ENCODE measurements at places on chromosomes 2 and 18.

- DNase-seq: no peak
Measured at GRCh38 chr2:158810731-158811460, 15.8 kb downstream of the DAPL1 start.

- no peak for DNase-seq
Measured at GRCh38 chr2:236717729-236718128, 148.1 kb downstream of the ACKR3 start.

GRCh38 chr2:8600456-8600855 is 81.4 kb upstream of the ID2 start:
- no peak for DNase-seq

- no peak for DNase-seq
Measured at GRCh38 chr18:13231151-13231550, 12.6 kb downstream of the LDLRAD4 start.

DNA sequence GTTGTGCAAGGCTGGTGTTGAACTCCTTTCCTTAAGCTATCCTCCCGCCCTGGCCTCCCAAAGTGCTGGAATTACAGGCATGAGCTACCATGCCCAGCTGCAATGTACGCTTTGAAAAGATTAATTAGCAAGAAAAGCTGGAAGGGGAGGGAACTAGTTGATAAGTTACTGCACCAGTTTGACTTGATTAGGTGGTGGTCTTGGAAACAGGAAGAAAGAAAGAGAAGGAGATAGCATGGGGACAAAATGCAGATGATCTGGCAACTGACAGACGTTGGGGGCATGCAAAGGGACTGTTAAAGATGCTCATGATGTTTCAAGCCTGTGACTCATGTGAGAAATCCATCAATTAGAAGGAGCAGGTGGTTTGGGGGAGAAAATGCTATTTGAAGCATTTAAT is 68.6 kb downstream of the PLEKHM3 start:
- DNase-seq: no peak

DNA sequence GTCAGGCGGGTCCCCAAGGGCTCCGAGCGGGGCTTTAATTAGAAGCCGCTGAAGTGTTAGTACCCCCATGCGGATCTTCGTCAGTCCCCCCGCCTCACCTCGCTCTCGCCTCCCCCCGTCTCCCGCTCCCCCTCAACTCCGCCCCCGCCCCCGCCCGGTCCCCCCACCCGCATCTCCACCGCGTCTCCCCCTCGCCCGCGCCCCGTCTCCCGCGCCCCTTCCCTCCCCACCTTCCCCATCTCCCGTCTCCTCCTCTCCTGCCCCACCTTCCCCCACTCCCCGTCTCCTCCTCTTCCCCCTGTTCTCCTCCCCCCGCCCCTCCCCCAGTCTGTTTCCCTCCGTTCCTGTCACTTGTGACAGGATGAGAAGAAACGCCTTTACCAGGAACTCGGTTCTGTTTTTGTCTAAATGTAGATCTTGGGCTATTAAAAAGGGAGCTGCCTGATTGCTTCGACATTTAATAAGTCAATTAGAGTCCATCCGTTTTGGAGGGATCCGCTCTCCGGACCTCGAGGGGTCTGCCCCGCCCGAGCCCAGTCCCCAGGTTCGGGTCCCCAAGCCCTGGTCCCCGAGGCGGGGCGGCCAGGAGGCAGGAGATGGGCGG is 969 bp upstream of the ALKAL2 start:
- no peak for DNase-seq

GRCh38 chr18:51391731-51392130 is 194.2 kb upstream of the MEX3C start:
- no peak for DNase-seq

- DNase-seq: no peak
Measured at GRCh38 chr2:233114421-233114861, 54.3 kb downstream of the INPP5D start.

- no peak for DNase-seq
Measured at GRCh38 chr2:119181791-119182445, 23.4 kb upstream of the C1QL2 start.

DNA sequence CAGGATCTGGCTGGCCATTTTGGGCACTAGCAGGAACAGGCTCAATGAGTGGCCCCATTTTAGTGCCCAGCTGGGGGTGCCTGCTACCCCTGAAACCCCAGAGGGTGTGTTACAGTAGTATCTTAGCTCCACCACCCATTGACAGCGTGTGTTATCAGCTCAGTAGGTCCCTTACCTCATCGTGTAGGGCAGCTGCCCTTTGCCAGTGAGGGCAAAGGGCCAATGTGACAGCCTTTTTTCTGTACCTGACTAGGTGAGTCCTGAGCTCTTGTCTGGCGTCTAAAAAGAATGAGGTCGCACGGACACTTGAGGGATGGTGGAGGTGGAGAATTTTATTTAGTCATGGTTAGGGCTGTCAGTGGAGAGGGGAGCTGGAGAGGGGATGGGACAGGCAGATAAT is 462.2 kb downstream of the PIK3C3 start:
- DNase-seq: no peak

GRCh38 chr2:128473175-128474035 is 154.7 kb upstream of the HS6ST1 start:
- DNase-seq: no peak

- no peak for DNase-seq
Measured at GRCh38 chr2:155871940-155872339, 460.6 kb downstream of the NR4A2 start.

GRCh38 chr18:60984510-60984909 is 348.7 kb upstream of the CDH20 start:
- no peak for DNase-seq

DNA sequence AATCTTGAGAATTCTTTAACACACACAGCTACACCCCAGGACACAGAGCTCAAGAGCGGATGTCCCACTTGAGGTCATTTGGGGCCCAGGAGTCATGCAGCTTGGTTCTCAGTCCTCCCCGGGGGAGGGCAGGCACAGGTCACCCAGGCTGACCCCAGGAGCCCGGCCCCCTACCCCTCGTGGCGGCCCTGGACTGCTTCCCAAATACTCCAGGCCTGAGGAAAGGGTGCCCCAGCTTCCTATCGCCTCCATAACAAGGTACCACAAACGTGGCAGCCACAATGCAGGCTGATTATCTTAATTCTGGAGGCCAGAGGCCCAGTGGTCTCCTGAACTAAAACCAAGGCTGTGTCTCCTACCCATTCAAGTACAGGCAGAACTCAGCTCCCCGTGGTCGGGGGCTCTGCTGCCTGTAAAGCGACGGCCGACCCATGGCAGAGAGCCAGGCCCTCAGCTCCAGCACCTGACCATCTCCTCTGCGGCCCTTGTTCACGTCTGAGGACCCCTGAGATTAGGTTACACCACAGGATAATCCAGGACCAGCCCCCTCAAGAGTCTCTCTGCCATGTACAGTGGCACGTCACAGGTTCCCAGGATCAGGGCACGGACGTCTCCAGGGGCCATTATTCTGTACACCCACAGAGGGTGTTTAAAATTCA is 10.5 kb downstream of the SLC66A2 start:
- DNase-seq: no peak

- no peak for DNase-seq
Measured at GRCh38 chr2:136081582-136082210, 36.3 kb downstream of the CXCR4 start.

GRCh38 chr2:185531721-185532120 is 206.9 kb upstream of the FSIP2 start:
- no peak for DNase-seq

- DNase-seq: no peak
Measured at GRCh38 chr2:206970589-206971360, 31.5 kb downstream of the CPO start.

DNA sequence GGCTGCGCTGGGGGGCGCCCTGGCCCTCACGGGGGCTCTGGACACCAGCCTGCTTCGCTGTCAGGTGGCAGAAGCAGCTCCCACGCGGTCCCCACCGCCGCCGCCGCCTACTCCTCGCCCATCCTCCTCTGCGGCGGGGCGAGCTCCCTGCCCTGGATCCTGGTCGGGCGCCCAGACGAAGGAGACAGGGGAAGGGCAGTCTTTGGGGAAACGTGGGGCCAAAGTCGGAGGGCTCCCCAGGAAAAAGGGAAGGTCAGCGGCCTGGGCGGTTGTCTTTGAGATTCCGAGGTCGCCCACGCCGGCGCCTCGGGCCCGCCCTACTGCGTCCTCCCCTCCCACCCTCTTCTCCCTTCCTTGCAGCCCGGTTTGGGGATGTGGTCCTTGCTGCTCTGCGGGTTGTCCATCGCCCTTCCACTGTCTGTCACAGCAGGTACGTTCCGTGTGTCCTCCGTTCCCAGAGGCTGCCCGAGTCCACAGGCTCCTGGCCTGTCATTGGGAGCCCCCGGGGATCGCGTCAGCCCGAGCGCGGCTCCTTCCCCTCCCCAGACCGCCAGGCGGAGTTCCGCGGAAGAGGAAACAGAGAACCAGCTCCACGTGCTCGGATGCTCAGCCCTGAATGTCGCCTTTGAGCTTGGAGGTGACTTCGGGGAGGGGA is 800 bp downstream of the IL1RL2 start:
- no peak for DNase-seq

- no peak for DNase-seq
Measured at GRCh38 chr18:71370095-71370494, 1081.2 kb downstream of the SOCS6 start.

GRCh38 chr2:39491653-39492052 is 54.6 kb upstream of the MAP4K3 start:
- no peak for DNase-seq

DNA sequence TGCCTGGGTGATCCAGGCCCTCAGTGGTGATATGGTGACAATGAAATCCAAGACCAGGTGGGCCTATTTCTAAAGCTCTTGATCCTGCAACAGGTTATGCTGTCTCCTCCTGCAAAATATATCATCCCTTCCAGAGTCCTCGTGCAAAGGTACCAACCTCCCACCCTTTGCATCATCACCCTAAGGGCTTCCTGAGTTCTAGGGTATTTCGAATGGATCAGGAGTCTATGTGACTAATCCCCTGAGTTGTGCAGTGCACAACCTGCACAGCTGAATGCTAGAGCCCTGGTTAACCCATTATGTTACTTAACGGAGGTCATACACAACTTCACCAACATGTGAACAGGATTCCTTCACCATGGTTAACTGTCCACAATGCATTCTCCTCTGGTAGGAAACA is 13.4 kb upstream of the NPAS2 start:
- DNase-seq: no peak

DNA sequence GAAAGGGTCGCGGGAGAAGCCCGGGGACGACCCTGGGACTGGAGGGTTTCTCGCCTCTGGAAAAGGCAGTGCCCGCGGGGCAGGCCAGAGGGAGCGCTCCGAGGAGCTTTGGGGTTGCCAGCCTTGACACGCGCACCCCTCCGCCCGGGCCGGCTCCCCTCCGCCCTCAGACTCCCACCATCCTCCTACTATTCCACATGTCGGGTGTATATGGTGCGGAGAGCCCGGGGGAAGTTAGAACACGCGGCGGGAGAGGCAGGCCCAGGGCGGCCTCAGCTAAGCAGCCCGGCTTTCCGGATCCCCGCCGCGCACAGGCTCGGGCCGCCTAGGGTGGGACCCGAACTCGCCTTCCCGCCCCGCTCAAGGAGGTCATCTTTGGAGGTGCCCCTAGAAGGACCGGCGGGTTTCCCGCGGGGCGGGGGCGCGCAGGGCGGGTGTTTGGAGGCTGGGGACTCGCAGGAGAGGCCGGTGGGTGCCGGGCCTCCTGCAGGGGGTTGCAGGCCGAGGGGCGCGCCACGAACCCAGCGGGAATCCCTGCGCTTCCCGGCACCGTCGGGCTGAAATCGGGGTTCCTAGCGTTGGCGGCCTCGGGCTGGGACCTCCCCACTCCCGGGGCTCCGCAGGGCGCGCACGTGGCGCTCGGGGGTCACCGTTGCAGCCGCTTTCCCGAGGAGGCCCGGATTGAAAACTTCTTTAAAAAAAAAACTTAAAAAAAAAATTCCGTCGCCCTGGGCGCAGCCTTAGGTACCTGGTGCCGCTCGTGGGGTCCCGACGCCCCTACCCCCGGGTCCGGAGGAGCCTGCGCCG is 3.7 kb downstream of the NFATC1 start:
- DNase-seq: no peak

DNA sequence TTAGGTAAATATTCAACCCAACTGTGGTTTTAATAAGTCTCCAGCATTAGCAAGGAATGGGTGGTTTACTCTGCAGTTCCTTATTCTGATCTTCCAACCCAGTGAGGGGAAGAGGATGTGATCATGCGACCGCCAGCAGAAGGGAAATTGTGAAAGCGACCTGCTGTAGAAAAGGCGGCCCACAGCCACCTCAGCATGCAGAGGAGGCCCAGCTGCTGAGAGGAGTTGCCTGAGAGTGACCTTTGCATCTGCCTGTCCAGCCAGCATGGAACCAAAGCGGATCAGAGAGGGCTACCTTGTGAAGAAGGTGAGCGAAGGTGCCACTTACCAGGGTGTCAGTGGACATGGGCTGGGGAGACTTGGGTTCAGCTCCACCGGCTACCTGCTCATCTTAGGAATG is at the start of gene PLEK:
Gene PLEK, plus strand, starts transcription at position 196 of the 400 bp plus-strand sequence. Its CDS starts 70 bp downstream, at position 266.
- DNase-seq: no peak

DNA sequence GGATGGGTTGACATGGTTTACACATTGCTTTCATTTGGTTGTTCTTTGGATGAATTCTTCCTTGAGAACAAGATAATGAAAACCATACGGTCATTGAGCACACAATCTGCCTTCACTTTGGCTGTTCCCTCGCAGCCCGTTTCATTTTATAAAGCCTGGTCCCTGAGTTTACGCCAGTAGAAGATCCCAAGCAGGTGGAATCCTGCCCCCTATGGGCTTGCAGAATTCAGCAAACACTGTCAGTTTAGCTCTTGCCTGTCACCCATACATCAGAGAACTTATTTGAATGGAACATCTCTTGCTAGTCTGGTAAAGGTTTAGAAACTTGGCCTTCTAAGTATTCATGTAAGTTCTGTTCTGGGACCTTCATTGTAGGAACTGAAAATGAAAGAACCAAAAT is 666.4 kb upstream of the ZEB2 start:
- no peak for DNase-seq

DNA sequence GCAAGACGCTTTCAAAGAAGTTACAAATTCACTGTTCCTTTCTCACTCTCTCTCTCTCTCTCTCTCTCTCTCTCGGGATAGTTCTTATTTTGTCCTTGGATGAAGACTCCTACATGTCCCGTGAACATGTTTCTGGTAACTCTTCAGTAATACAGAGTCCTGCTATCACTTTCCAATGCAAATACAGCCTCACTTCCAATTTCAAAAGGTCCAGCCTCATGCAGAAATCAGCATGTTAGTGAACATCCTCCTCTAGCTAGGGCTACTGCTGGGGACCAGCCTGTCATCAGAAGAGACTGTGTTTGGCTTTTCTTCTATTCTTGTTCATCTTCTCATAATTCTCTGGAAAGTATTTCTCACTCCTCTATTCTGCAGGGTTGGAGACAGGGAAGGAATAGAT is 1306.7 kb upstream of the CELF4 start:
- DNase-seq: no peak

DNA sequence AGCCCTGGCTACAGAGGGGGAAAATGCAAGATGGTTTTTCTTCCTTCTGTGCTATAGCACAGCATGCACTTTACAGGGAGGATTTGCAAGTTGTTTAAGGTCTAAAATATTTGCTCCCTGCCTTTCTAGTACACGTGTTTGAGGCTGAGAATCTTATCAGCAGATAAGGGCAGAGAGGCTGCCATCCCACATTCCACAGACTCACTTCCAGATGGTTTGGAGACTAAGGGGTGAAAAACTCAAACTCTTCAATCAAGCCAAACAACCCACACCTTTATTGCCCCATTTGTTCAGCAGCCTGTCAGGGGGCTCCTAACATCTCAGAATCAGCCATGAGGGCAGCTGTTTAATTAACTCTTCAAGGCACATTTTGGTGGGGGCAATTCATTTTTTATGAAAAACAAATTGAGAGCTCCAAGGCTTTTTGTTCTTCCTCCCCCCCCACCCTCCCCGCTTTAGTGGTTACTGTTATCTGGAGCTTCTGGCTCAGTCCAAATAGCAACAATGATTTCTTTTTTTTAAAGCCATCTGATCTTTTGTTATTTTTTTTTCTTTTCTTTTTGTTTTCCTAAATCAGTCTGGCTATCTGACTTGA is 242.6 kb upstream of the NT5C1B start:
- no peak for DNase-seq

- DNase-seq: peak; percentile 21
Measured at GRCh38 chr2:62724886-62725711, 19.6 kb downstream of the EHBP1 start.

Data from H54 (cell line).